ENCODE measurements at places on chromosomes 2 and 18.

GRCh38 chr2:236078297-236079255 lies 89.6 kb downstream of the GBX2 start:
- DNase-seq = no peak

- no peak for DNase-seq
Observed at GRCh38 chr2:17815468-17816184, 634 bp upstream of the MSGN1 start.

DNA sequence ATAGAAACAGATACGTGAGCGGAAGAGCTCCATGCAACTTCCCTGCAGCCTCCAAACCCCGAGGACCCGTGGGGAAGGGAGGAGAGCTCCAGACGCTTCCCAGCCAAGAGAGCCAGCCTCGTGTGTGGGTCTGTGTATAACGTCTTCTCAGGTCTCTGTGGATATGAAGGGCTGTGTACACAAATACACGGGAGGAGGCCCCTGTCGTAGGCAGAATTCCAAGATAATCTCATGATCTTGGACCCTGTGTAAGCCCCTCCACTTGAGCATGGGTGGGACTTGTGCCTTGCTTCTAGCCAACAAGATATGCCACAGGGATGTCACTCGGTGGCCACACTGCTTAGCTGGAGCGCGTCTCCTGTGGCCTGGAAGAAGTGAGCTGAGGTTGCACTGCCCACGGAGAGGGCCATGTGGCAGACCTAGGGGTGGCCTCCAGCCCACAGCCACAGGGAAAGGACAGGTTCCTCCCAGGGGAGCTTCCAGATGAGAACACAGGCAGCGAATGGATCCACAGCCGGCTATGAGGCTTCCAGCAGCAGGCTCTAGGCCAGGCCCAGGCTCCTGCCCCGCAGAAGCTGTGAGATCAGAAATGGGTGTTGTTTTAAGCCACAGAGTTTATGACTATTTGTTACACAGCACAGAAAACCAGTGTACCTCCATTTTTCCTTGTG lies 15.6 kb upstream of the KLF11 start:
- DNase-seq = no peak

DNA sequence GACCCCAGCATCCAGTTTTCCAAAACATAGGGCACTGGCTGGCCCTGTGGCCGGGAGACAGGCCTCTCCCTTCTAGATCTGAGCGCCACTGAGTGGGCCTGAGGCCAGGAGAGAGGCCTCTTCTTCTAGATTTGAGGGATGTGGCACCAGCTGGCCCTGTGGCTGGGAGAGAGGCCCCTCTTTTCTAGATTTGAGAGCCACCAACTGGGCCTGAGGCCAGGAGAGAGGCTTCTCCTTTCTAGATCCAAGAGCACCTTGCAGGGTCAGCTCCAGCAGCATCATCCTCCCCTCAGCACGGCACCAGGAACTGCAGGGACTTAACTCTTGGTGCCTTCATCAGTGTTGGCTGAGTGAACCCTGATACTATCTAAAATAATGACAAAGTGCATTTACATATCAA lies 114.3 kb upstream of the ALKAL2 start:
- no peak for DNase-seq

GRCh38 chr2:36360063-36360462 lies 4.5 kb downstream of the CRIM1 start:
- no peak for DNase-seq

- DNase-seq = no peak
Observed at GRCh38 chr2:202695166-202695565, 60.4 kb downstream of the FAM117B start.

GRCh38 chr2:222306393-222307142 lies 7.8 kb upstream of the PAX3 start:
- no peak for DNase-seq

DNA sequence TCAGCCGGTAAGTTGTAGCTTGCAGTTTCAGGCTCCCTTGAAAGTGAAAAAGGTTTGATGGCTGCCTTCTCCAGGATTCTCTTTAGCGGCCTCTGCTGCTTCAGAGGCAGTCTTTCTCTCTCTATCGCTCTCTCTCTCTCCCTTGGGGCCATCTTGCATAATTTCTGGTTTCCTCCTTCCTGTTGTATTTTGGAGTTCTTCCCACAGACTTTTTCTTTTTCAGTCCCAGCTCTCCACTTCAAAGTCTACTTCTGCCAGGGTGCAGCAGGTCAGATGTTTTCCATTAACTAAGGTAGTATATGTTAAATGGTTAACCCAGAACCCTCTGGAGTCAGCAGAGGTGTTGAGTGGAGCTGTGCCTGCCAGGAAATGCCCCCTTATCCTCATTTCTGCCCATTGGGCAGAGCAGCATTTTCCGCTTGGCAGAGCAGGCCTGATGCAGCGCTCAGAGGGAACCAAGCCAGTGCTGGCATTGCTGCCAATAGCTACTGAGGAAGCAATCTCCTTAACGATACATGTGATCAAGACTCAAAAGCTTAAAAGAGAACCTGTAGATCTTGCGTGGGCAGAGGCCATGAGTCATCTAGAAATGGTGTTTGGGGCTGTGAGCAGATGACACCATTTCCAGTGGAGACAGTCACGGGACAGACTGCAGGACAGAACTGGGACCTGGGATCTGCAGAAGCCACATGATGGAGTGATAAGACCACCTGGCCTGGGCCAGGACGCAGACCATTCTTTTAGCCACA lies 20.8 kb downstream of the DBI start:
- DNase-seq = peak; percentile 61

- no peak for DNase-seq
Observed at GRCh38 chr2:169478339-169478738, 955 bp upstream of the BBS5 start.

Measured in activated CD4-positive, alpha-beta T cell treated with anti-CD3 and anti-CD28 coated beads for 48 hours (primary cell).